Activated CD8-positive, alpha-beta T cell treated with anti-CD3 and anti-CD28 coated beads for 36 hours (primary cell): ENCODE measurements at places on chromosomes 11 and 22.
A peak's percentile ranks its signal among the peaks of the same experiment; 100 is the strongest.

GRCh38 chr11:71184421-71185210, 67.8 kb downstream of the SHANK2 start:
- H3K4me3 ChIP-seq: no peak overlapping the region
- peaks cover 7% of the 10 kb centered on the region for H3K27me3 ChIP-seq
- no peak for DNase-seq
- no peaks in the 10 kb centered on the region for H3K4me1 ChIP-seq
- no peak overlapping the region for H3K27ac ChIP-seq

- H3K36me3 ChIP-seq: no peaks in the 10 kb centered on the region
- H3K4me1 ChIP-seq: peaks cover 10% of the 10 kb centered on the region
- no peak for DNase-seq
- H3K27me3 ChIP-seq: peaks cover 8% of the 10 kb centered on the region
Observed at GRCh38 chr22:48140261-48140813, 1377.9 kb downstream of the TBC1D22A start.

GRCh38 chr22:50734986-50735738, 2.8 kb upstream of the ACR start:
- H3K27ac ChIP-seq: no peak overlapping the region
- no peaks in the 10 kb centered on the region for H3K36me3 ChIP-seq
- DNase-seq: no peak
- H3K27me3 ChIP-seq: no peaks in the 10 kb centered on the region

- DNase-seq: no peak
- H3K36me3 ChIP-seq: no peaks in the 10 kb centered on the region
- no peaks in the 10 kb centered on the region for H3K4me1 ChIP-seq
Observed at GRCh38 chr11:121385688-121386087, 66.4 kb upstream of the SORL1 start.

- DNase-seq: no peak
- no peaks in the 10 kb centered on the region for H3K27me3 ChIP-seq
- H3K4me3 ChIP-seq: no peak overlapping the region
- H3K36me3 ChIP-seq: no peaks in the 10 kb centered on the region
Observed at GRCh38 chr22:47687346-47687655, 924.9 kb downstream of the TBC1D22A start.

DNA sequence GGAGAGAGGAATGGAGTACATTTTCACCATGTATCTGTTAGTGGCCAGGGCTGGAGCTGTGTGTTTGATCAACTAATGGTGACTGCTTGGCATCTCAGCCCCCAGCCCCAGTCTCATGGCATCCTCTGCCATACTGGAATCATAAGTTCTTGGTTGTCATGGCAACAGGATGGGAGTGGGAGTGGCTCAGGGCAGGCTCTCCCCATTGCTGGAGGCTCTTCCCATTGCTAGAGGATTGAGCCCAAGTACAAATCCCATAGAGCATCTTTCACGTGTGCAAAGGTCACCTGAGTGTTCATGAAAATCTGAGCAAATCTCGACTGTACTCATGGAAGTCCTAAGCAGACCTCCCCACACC, 14.9 kb downstream of the DNAJB13 start:
- peaks cover 46% of the 10 kb centered on the region for H3K4me1 ChIP-seq
- H3K27ac ChIP-seq: no peak overlapping the region
- H3K27me3 ChIP-seq: no peaks in the 10 kb centered on the region
- no peak overlapping the region for H3K4me3 ChIP-seq

GRCh38 chr22:29693671-29694070, 26.1 kb upstream of the CABP7 start:
- DNase-seq: no peak
- peaks cover 2% of the 10 kb centered on the region for H3K36me3 ChIP-seq
- H3K27ac ChIP-seq: no peak overlapping the region
- no peak overlapping the region for H3K4me3 ChIP-seq

- H3K27me3 ChIP-seq: no peaks in the 10 kb centered on the region
- no peak overlapping the region for H3K4me3 ChIP-seq
- no peaks in the 10 kb centered on the region for H3K4me1 ChIP-seq
- H3K27ac ChIP-seq: no peak overlapping the region
Observed at GRCh38 chr11:106585061-106585460, 433.2 kb downstream of the GUCY1A2 start.

DNA sequence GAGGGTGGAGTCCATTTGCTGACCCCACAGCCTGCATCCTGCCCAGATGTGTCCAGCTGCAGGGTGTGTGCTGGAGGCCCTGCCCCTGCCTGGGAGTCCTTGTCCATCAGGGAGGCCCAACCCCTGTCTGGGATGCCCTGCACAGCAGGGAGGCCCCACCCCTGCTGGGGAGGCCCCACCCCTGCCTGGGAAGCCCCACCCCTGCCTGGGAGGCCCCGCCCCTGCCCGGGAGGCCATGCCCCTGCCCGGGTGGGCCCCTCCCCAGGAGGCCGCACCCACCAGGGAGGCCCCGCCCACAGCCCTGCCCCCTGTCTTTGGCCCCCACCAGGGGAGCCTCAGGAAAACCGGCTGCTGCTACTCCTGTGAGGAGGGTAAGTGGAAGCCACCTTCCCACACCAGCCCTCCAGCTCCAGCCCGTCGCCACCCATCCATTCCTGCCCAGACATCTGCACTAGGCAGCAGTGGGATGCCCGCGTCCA, 37.2 kb downstream of the MUC5B start:
- no peaks in the 10 kb centered on the region for H3K27me3 ChIP-seq
- peaks cover 8% of the 10 kb centered on the region for H3K36me3 ChIP-seq
- H3K4me1 ChIP-seq: peaks cover 19% of the 10 kb centered on the region
- no peak overlapping the region for H3K4me3 ChIP-seq

DNA sequence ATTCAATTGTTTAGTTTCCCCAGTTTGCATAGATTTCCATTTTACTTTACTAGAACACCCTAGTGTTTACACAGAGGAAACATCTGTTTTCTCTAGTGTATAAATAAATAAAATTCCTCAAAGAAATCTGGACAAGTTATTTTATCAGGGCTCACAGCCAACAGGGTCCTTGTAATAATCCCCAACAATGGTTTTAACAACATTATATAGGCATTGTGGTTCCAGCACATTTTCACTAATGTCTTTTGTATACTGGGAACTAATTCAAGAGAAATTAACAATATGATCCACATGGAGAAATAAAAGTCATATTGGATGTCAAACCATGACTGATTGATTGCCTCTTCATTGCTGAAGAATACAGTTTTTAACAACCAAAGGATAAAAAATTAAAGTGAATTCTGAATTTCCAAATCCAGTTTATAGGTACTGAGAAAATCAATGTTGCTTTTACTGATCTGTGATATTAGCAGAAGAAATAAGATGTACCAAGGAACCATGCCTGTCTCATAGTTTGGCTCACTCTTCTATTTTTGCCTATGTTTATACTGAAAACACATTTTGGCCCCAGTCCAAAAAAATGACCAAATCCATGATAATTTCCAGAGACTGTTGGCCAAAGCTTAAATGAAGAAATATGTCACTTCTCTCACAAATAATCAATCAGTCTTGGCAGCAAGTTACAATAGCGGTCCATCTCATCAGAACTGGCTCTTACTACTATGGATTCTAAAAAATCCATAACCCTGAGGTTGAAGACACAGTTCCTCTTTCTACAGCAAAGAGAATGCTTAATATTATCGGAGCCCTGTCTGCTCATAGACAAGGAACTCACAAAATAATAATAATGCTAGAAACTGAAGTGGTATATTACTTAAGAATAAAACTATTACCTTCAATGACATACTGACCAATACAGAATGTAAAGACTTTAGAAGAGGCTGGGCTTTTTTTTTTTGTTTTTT, 1.4 kb upstream of the MS4A13 start:
- no peak overlapping the region for H3K4me3 ChIP-seq
- H3K27me3 ChIP-seq: peaks cover 12% of the 10 kb centered on the region
- no peaks in the 10 kb centered on the region for H3K4me1 ChIP-seq

GRCh38 chr11:70005107-70005818, 72.9 kb upstream of the ANO1 start:
- H3K27me3 ChIP-seq: peaks cover 3% of the 10 kb centered on the region
- H3K4me3 ChIP-seq: no peak overlapping the region
- H3K36me3 ChIP-seq: no peaks in the 10 kb centered on the region
- no peaks in the 10 kb centered on the region for H3K4me1 ChIP-seq

DNA sequence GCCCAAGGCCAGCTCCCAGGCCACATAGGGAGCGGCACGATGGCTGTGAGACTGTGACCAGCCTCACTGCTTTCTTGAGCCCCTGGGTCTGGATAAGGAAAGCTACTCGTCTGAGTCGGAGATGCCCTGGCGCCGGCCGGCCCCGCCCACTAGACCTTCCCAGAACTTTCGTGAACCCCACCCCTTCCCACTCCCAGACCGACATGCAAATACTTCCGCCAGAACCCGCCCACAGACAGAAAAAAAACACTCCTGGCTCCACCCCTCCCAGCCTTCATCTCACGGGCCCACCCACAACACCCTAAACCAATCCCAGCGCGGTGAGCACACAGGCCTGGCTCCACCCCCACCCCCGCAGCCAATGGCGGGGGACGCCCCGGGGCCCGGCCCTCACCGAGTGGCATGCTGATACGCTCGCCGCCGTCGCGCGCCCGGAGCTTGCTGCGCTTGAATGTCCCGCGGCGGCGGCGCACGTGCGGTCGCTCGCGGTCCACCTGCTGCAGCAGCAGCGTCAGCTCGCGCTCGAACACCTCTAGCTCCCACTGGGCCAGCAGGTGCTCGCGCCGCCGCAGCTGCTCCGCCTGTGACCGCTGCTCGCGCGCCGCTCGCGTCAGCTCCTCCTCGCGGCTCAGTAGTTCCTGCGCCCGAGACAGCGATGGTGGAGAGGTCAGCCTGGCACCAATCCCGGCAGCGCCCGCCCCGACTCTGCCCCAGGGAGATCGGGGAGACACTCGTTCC, 7.0 kb downstream of the MAP3K11 start:
- H3K27me3 ChIP-seq: no peaks in the 10 kb centered on the region
- H3K36me3 ChIP-seq: peaks cover 23% of the 10 kb centered on the region
- no peak overlapping the region for H3K27ac ChIP-seq
- peaks cover 27% of the 10 kb centered on the region for H3K4me1 ChIP-seq

- H3K4me1 ChIP-seq: no peaks in the 10 kb centered on the region
- no peak overlapping the region for H3K4me3 ChIP-seq
- H3K27ac ChIP-seq: no peak overlapping the region
- no peak for DNase-seq
Observed at GRCh38 chr11:92332986-92333385, 108.4 kb downstream of the FAT3 start.

- H3K27ac ChIP-seq: no peak overlapping the region
- peaks cover 2% of the 10 kb centered on the region for H3K27me3 ChIP-seq
- peaks cover 2% of the 10 kb centered on the region for H3K4me1 ChIP-seq
- no peak overlapping the region for H3K4me3 ChIP-seq
- DNase-seq: no peak
Observed at GRCh38 chr11:112794331-112794846, 166.8 kb upstream of the NCAM1 start.

DNA sequence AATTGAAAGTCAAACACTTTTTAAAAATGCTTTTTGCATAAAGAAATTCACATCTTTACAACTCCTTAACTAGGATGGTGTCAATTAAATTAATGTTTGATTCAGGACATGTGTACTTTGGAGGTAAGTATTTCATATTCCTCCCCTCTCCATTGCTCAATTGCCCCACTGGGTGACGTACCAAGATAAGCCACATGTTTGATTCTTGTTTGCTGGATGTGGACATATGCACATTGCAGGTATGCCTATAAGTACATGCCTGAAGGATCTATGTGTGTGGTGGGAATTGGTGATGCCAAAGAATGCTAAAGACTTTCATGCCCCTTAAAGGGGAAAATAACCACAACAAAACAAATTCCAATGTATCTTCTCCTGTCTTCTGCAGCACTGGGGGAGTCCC, 5.8 kb downstream of the CD44 start:
- DNase-seq: no peak
- no peaks in the 10 kb centered on the region for H3K27me3 ChIP-seq
- peaks cover 72% of the 10 kb centered on the region for H3K4me1 ChIP-seq
- peak overlapping the region; percentile 93 for H3K4me3 ChIP-seq
- peaks cover 88% of the 10 kb centered on the region for H3K36me3 ChIP-seq

DNA sequence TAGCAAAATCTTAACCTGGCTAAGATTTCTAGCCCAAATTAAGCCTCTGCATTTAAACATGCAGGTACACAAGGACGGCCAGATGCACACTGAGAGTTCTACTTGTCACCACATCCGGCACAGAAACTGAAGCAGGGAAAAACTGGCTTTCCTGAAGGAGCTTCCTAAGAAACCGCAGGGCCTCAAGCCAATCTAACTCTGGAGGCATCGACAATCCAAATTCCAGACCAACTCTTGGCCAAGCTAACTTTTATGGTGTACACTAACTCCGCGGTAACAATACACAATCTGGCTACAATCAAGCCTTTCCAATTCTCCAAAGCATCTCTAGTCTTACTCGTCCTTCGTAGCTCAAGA, 1.2 kb downstream of the MSANTD2 start:
- H3K27ac ChIP-seq: peak overlapping the region; percentile 88
- peak; percentile 10 for DNase-seq
- no peaks in the 10 kb centered on the region for H3K27me3 ChIP-seq
- H3K36me3 ChIP-seq: peaks cover 4% of the 10 kb centered on the region
- H3K4me3 ChIP-seq: peak overlapping the region; percentile 87

- no peaks in the 10 kb centered on the region for H3K36me3 ChIP-seq
- peaks cover 32% of the 10 kb centered on the region for H3K4me1 ChIP-seq
- H3K4me3 ChIP-seq: peak overlapping the region; percentile 59
- no peak overlapping the region for H3K27ac ChIP-seq
Observed at GRCh38 chr22:37419969-37420685, 7.2 kb downstream of the ELFN2 start.

DNA sequence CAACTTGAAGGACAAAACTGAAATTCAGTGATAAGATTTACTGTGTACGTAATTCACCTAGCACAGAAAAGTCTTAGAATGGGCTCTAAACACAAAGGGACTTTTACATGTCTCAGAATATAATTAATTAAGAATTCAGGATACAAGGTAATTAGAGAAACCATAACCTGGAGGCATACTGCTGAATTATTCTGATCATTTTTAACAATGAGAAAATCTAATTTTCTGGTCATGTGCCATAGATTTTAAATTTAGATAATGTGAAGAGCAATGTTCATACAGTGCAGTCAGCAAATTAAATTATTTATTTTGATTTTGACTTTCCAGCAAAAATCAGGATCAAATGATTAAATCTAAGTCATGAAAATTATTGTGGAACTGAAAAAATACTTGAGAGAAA, 67.0 kb upstream of the MTNR1B start:
- H3K4me3 ChIP-seq: no peak overlapping the region
- no peaks in the 10 kb centered on the region for H3K4me1 ChIP-seq
- no peak overlapping the region for H3K27ac ChIP-seq
- no peaks in the 10 kb centered on the region for H3K27me3 ChIP-seq
- no peaks in the 10 kb centered on the region for H3K36me3 ChIP-seq
- DNase-seq: no peak

- H3K4me3 ChIP-seq: no peak overlapping the region
- no peak overlapping the region for H3K27ac ChIP-seq
- peaks cover 19% of the 10 kb centered on the region for H3K27me3 ChIP-seq
Observed at GRCh38 chr22:27419473-27419872, 382.1 kb downstream of the MN1 start.

- H3K36me3 ChIP-seq: peaks cover 8% of the 10 kb centered on the region
- DNase-seq: no peak
- no peak overlapping the region for H3K27ac ChIP-seq
Observed at GRCh38 chr22:28718044-28718443, 23.6 kb downstream of the CHEK2 start.

GRCh38 chr22:45259754-45260394, 19.2 kb upstream of the KIAA0930 start:
- peaks cover 8% of the 10 kb centered on the region for H3K4me1 ChIP-seq
- H3K36me3 ChIP-seq: no peaks in the 10 kb centered on the region
- peaks cover 7% of the 10 kb centered on the region for H3K27me3 ChIP-seq
- DNase-seq: no peak
- H3K27ac ChIP-seq: no peak overlapping the region
